Stimulated activated naive CD4-positive, alpha-beta T cell (primary cell): ENCODE measurements at places on chromosomes 16 and 17.

DNA sequence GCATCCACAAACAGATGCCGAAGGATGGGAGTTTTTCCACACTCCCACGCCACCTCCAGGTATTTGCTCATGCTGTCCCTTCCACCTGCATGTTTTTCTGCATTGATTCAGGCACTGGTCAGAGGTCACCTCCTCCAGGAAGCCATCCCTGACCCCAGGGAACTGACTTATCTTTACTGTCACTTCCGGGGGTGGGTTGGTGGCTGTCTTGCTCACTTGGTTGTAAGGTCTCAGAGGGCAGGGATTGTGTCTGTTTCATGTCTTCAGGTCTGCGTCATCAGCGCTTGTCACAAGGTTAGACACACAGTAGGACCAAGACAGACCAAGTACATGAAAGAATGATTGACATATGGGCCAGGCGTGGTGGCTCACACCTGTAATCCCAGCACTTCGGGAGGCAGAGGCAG is 1.9 kb upstream of the IL4R start:
- no peak for DNase-seq

- no peak for DNase-seq
These were observed 76.3 kb downstream of the GAS7 start for GRCh38 chr17:10121971-10122707.

GRCh38 chr16:86494039-86494564 is 16.2 kb upstream of the FOXF1 start:
- no peak for DNase-seq

DNA sequence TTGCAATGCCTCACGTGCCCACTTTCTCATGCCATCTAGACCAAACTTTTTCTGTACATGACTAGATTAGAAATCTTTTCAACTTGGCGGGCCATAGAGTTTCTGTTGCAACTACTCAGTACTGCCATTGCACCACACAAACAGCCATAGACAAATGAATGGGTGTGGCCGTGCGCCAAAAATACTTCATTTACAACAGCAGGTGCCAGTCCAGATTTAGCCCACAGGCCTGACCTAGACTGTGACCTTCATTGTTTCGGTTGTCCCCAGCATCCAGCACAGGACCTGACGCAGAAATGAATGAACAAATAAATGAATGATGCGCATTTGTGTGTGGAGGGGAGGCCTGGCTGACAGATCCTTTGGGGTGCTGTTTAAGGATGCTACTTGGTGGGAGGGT is 14.3 kb upstream of the PDK2 start:
- no peak for DNase-seq

- DNase-seq = no peak
These were observed 452.6 kb upstream of the CDH11 start for GRCh38 chr16:65574326-65574966.

DNA sequence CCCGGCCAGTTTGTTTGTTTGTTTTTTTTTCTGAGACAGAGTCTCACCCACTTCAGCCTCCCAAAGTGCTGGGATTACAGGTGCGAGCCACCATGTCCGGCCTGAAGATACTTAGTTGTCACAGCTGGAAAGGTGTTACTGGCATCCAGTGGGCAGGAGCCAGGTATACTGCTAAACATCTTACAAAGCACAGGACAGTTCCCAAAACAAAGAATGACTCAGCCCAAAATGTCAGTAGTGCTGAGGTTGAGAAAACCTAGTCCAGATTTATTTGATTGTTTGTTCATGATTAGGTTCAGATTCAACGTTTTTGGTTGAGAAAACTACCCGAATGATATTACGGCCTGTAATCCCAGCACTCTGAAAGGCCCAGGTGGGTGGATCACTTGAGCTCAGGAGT is 18.6 kb upstream of the RABEP1 start:
- no peak for DNase-seq

- no peak for DNase-seq
These were observed 260.6 kb upstream of the RPL38 start for GRCh38 chr17:73942703-73943415.

- no peak for DNase-seq
These were observed 36.8 kb downstream of the TNRC6C start for GRCh38 chr17:77995146-77995852.

DNA sequence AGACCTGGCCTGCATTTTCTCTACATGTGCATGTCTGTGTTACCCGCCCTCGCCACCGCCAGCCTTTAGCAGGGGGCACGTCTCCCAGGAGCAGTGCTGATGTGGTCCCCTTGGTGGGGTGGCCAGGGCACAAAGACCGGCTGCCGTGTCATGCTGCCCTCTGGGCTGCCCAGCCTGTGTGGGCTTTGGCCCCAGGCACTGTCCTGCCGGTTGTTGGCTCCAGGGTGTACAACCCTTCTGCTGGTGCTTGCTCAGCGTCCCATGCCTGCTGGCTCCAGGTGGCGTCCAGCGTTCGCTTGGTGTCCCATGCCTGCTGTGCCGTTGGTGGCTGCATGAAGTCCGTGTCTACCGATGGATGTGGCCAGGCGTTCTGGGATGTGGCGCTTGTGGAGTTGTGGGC is 4.1 kb downstream of the BAIAP2 start:
- DNase-seq = no peak

- no peak for DNase-seq
These were observed 160.8 kb downstream of the SHISA9 start for GRCh38 chr16:13062219-13062618.

DNA sequence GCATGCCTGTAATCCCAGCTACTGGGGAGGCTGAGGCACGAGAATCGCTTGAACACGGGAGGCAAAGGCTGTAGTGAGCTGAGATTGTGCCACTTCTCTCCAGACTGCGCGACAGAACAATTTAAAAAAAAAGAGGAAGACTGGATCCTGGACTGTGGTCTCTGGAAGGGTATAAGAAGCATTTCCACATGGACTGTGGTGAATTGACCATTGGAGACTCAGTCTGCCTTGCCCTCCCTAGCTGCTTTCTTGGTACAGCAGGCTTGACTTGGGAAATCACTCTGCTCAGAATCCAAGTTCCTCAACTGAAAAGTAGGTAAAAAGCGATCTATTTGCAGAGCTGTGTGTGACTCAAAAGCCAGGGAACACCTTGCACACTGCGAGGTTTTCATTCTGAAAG is 1.0 kb upstream of the MGRN1 start:
- DNase-seq = no peak

DNA sequence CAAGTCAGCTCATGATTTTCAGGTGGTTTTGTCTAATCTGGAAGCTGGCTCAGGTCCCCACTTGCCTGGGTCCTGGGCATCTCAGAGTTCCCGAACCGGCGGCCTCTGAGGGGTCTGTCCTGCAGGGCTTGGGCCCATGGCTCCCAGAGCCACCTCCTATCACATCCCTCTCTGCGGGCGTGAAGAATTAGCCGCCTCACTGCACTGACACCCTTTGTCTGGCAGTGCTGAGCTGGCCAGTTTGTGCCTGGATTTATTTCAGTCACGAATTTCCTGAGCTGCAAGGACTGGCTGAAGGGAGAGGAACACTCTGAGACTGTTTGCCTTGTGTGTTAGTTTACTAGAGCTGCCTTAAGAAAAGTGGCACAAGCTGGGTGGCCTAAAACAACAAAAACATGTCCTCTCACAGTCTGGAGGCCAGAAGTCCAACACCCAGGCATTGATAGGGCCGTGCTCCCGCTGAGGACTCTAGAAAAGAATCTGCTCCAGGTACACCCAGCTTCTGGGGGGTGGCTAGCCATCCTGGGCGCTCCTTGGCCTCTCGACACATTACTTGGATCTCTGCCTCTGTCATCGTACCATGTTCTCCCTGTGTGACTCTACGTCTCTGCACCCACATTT is 217.5 kb upstream of the DYNLRB2 start:
- DNase-seq = no peak

- no peak for DNase-seq
These were observed 53.6 kb downstream of the N4BP1 start for GRCh38 chr16:48556243-48556912.

DNA sequence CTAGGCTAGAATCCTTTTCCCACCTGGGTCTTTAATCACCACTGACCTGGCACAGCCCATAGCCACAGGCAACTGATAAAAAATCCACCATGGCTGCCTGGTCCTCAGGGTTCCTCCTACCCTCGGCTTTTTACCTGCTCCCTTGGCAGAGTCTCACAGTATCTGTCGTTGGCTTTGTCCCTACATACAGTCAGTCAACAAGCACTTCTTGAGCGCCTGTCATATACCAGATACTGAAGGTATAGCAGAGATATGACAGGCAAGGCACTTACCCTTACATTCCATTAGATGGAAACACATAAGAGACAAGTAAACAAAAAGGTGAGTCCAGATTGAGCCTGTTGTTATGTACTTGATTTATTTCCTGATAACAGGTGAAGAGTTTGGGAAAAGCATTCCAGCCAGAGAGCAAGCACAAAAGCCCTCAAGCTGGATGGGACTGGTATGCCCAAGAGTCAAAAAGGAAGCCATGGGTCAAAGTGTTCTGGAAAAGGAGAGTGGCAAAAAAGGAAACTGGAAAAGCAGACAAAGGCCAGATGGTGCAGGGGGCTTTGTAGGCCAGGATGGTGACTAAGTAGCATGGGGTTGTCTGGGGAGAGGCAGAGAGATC is 247.0 kb downstream of the CHD9NB start:
- DNase-seq = no peak

DNA sequence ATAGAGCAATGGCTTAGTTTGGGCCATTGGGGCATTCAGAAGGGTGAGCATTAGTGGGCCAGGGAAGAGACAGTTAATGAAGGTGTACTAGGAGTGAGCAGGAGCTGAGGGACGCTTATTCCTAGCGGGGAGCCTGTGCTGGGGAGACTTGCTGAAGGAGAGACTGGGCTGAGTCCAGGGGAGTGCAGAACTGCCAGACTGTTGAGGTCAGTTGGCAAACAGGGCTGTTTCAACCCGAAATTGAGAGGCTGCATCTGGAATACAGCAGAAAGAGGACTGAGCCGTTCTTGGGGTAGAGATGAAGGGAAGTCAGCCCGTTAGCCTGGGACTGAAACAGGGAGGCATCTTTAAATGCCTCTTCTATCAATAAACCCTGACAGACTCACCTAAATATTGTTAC is 33.2 kb downstream of the MAP2K6 start:
- no peak for DNase-seq

GRCh38 chr16:77564791-77565390 is 130.1 kb upstream of the ADAMTS18 start:
- DNase-seq = no peak

DNA sequence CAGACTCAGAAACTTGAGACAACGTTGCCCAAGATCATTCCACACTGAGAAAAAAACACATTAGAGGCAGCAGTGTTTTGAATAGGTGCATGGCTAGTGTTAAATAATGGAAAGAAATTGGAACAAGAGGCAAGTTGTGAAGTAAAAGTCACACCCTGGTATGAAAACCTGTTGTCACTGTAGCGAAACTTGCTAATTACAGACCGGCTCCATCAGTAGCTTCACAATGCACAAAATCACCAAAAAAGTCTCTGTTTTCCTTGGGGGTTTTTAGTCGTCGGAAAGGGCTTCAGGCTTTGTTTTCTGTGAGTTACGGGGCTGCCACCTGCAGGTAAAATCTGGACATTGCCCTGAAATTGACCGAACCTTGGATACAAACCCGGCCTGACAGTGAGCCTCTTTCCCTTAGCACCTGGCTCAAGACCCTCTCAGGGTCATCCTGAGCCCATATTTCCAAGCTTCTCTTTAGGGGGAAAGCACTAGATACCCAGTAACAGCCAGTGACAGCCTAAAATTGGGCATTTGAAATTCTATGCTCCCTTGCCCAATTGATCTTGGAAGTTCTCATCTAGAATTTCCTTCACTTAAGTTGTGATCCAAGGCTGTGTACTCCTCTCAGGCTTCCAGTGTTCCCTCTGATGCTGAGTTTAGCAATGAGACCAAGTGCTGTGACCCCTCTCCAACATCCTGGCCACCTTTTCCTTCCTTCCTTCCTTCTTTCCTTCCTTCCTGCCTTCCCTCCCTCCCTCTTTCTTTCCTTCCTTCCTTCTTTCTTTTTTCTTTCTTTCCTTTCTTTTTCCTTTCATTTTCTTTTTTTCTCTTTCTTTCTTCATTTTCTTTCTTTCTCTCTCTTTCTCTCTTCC is 7.2 kb upstream of the GRB2 start:
- DNase-seq = peak; percentile 56

DNA sequence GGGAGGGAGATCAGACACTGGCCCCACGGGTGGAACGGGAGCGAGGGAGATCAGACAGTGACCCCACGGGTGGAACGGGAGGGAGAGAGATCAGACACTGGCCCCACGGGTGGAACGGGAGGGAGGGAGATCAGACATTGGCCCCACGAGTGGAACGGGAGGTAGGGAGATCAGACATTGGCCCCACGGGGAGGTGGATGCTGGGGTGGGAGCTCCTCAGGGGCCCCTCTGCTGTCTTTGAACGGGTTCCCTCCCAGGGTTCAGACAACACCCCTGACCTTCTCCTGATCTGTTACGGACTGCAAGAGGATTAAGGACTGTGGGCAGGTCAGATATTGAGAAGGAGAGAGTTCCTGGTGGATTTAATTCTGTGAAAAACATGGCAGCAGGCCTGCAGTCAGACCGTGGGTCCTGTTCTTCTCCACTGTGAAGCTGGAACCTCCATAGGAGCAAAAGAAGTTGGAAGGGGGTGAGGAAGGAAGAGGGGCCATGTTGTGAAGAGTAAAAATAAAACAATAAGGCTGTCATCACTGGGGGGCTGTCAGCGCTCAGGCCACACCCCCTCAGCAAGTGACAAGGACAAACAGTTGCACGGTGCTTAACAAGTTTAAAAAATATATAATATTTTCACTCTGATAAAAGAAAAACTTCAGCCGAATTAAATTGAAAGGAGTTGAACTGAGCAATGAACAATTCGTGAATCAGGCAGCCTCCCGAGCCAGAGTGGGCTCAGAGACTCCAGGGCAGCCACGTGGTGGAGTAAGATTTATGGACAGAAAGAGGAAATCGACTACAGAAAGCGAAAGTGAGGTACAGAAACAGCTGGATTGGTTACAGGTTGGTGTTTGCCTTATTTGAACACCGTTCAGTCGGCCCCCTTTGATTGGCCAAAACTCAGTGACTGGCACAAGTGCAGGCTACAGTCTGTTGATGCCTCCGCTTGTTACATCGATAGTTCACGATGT is 348.7 kb upstream of the TNRC6C start:
- DNase-seq = peak; percentile 81

- DNase-seq = no peak
These were observed 13.9 kb upstream of the TBX2 start for GRCh38 chr17:61385577-61386236.

DNA sequence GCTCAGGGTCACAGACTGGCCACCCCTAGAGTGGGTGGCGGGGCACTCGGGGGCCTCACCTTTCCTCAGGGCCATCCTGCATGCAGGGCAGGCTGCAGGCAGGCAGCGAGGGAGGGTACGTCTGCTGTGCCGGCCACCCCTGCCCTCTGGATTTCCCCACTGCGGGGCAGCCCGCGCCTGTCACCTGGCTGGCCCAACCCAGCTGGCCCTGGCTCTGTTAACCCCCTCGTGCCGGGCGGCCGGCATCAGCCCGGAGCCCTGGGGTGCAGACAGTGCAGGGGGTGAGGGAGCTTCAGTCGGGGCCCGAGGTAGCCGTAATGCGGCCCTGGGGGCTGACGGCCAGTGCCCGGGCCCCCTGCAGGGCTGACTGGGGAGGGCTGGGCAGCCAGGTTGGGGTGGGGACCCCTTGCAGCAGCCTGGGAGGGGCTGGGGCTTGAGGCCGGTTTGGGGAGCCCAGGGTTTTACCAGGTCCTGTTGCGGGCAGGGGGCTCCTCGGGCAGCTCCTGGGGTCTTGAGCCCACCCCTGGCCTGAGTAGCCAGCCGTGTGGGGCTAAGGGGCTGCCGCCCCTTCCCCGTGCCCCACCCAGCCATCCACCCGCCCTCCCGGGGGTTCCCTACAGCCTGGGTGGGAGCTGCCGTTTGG is at the start of gene IGFALS:
IGFALS (minus strand) TSS at position 128 of the 643 bp plus-strand sequence; CDS start at position 75, 53 bp downstream.
- DNase-seq = no peak

GRCh38 chr17:37425268-37425667 is 18.6 kb downstream of the TADA2A start:
- DNase-seq = no peak

GRCh38 chr17:62899361-62899760 is 66.7 kb upstream of the TANC2 start:
- DNase-seq = no peak

GRCh38 chr16:85220964-85221731 is 108.9 kb upstream of the CIBAR2 start:
- no peak for DNase-seq
